CD4-positive, CD25-positive, alpha-beta regulatory T cell (primary cell): ENCODE measurements at places on chromosomes 5 and 9. TPM values are rescaled to one million over a fixed set of nuclear protein-coding genes. Genes with fewer than 3 reads are reported as not detected.
A peak's percentile ranks its signal among the peaks of the same experiment; 100 is the strongest.

GRCh38 chr5:177446200-177447065, at the start of gene PRR7:
PRR7 (plus strand) TSS chr5:177446814; CDS start chr5:177455068, 8,254 bp downstream.
- H3K4me3 ChIP-seq = peak within 1 kb of the TSS; percentile 55
- peaks cover 7% of the 10 kb centered on the region for H3K36me3 ChIP-seq
- H3K4me1 ChIP-seq = peaks cover 53% of the 10 kb centered on the region
- DNase-seq = peak; percentile 82
- H3K27ac ChIP-seq = peak within 1 kb of the TSS; percentile 91

DNA sequence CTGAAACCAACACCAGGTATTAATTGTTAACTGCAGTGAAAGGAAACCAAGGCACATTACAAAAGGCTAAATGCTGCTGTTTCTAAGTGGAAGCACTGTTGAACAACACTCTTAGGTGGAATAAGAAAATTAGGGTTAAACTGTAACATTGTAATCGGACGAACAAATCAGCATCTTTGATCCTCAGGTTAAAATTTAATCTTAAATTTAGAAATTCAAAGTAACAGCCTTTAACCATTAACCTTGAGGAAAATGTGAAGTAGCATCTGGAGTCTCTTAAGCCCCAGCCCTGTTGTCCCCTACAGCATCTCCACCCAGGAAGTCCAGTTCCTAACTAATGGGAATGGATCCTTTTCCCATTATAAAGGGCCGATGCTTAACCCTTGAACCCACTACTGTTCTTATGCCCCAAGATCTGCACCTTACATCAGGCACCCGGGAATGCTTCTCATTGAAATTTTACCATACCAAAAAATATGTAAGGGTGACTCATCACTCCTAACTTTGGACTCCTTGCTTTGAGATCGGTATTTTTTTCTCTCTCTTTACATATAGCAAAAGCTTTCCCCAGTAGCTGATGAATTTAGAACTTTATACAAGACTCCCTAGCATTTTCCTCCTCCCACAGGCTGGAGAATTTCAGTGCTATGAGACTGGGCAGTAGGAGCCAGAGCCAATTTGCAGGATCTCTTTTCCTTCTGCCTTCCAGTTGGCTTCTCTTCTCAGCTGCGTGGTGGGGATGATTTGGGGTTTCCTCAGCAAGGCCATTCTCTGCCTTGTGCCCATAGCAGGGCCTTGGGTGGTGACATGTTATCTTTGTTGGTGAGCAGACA, 32.0 kb upstream of the ITGA2 start:
- H3K36me3 ChIP-seq = no peaks in the 10 kb centered on the region
- peaks cover 5% of the 10 kb centered on the region for H3K27me3 ChIP-seq
- no peak overlapping the region for H3K27ac ChIP-seq
- no peak overlapping the region for H3K4me3 ChIP-seq
- no peaks in the 10 kb centered on the region for H3K4me1 ChIP-seq
- DNase-seq = no peak

GRCh38 chr9:79396168-79396567, 175.6 kb upstream of the TLE4 start:
- H3K4me1 ChIP-seq = no peaks in the 10 kb centered on the region
- H3K27me3 ChIP-seq = no peaks in the 10 kb centered on the region
- no peak for DNase-seq
- no peak overlapping the region for H3K27ac ChIP-seq
- H3K4me3 ChIP-seq = no peak overlapping the region

DNA sequence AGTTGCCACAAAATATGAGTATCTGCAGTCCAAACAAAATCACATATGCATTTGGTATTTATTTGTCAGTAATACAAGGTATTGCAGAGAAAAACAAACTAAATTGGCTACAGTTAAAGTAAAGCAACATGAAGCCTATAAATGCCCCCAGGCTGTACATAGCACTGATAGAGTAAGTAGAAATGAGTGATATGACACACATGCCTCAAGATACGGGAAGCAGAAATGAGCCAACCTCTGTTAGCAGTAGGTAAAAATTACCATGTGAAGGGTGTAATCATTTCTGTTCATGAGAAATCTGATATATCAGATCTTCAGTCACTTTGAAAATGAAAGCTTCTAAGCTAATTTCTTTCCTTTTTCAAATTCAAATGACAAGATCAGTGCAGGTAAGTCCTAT, 131.1 kb downstream of the CHSY3 start:
- no peak overlapping the region for H3K27ac ChIP-seq
- H3K27me3 ChIP-seq = no peaks in the 10 kb centered on the region
- H3K4me1 ChIP-seq = no peaks in the 10 kb centered on the region
- no peak for DNase-seq

The HTR4 gene
- total RNA-seq = not detected
